ENCODE measurements at places on chromosomes 2 and 18. TPM values are rescaled to one million over a fixed set of nuclear protein-coding genes. Genes with fewer than 3 reads are reported as not detected.

The FNDC4 gene
- not detected for total RNA-seq

The IL37 gene
- not detected for total RNA-seq

GRCh38 chr2:172358691-172359556, 68.5 kb upstream of the ITGA6 start:
- H3K27me3 ChIP-seq = no peaks in the 10 kb centered on the region
- H3K4me3 ChIP-seq = no peak overlapping the region
- H3K27ac ChIP-seq = no peak overlapping the region
- H3K4me1 ChIP-seq = no peaks in the 10 kb centered on the region
- no peak for DNase-seq
- H3K36me3 ChIP-seq = no peaks in the 10 kb centered on the region

DNA sequence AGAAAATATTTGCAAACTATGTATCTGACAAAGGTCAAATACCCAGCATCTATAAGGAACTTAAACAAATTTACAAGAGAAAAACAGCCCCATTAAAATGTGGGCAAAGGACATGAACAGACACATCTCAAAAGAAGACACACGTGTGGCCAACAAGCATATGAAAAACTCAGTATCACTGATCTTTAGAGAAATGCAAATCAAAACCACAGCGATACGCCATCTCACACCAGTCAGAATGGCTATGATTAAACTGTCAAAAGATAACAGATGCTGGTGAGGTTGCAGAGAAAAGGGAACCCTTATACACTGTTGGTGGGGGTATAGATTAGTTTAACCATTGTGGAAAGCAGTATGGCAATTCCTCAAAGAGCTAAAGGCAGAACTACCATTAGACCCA, 64.3 kb upstream of the RBMS1 start:
- no peak for DNase-seq
- no peak overlapping the region for H3K27ac ChIP-seq
- no peaks in the 10 kb centered on the region for H3K4me1 ChIP-seq

DNA sequence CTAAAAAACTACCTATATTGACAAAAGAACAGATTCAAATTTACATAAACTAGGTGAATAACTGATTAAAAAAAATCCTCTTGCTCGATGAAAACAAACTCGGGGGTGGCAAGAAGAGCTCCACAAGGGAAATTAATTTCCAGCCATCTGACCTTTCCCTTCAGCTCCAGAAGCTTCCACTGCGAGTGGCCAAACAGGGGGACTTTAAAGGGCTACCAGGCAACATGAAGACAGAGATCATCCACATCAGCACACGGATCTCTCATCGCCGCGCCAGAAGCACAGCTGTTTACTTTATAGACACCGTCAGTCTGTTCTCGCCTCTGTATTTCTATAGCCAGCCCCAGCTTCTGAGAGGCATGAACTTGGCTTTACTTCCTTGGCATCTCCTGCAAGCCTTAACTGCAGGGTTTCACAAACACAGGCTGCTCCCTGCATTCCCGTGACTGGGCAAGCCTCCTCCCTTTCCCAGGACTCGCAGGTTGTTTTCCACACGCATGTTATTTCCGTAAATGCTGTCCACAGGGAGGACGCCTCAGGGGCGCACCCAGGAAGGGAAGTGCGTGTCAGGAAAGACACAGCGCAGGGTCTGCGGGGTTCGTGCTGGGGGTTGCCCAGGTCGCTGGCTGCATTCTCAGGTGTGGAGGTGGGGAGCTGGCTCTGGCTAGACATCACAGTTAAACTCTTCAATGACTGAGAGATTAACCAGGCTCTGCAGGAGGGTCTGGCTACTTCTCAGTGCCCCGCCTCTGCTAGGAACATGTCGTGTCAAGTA, 85.0 kb downstream of the USP40 start:
- no peak for DNase-seq
- H3K27me3 ChIP-seq = no peaks in the 10 kb centered on the region
- H3K4me3 ChIP-seq = no peak overlapping the region

DNA sequence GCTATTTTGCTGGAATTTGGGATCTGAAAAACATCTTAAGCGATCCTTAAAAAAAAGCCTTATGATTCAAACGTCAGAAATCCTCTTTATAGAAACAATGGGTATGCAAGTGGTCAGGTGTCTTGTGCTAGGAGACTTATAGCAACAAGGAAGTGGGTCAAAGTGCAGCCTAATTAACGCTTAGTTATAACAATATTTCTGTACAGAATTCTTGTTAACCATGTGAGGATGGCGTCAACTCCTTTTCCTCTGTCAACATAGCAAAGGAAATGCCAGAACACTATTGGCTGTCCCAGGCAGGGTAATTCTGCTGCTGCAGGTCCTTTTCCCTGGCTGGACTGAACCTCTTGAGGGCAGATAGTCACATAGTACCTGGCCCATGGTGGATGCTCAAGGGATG, 189.4 kb downstream of the MSH2 start:
- DNase-seq = no peak
- no peaks in the 10 kb centered on the region for H3K27me3 ChIP-seq
- H3K4me1 ChIP-seq = no peaks in the 10 kb centered on the region
- H3K27ac ChIP-seq = no peak overlapping the region

GRCh38 chr18:63930773-63931354, 18.2 kb upstream of the HMSD start:
- no peak overlapping the region for H3K4me3 ChIP-seq
- peaks cover 14% of the 10 kb centered on the region for H3K27me3 ChIP-seq
- no peaks in the 10 kb centered on the region for H3K4me1 ChIP-seq
- H3K36me3 ChIP-seq = no peaks in the 10 kb centered on the region
- DNase-seq = no peak

DNA sequence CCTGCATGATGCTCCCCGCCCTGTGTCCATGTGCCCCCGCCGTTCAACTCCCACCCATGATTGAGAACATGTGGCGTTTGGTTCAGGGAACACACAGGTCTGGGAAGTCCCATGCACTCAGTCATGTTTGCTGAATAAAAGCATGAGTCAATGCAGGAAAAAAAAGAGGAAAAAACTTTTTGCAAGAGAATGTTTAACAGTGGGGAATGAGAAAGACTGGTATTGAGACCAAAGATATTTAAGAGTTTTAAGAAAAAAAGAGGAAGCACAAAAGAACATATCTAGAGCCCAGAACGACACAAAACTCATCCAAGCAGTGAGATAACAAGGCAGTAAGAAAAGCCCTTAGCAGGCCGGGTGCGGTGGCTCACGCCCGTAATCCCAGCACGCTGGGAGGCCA, 279.2 kb upstream of the THSD7B start:
- no peak overlapping the region for H3K27ac ChIP-seq
- no peak for DNase-seq
- H3K4me3 ChIP-seq = no peak overlapping the region
- H3K36me3 ChIP-seq = no peaks in the 10 kb centered on the region
- H3K4me1 ChIP-seq = no peaks in the 10 kb centered on the region

DNA sequence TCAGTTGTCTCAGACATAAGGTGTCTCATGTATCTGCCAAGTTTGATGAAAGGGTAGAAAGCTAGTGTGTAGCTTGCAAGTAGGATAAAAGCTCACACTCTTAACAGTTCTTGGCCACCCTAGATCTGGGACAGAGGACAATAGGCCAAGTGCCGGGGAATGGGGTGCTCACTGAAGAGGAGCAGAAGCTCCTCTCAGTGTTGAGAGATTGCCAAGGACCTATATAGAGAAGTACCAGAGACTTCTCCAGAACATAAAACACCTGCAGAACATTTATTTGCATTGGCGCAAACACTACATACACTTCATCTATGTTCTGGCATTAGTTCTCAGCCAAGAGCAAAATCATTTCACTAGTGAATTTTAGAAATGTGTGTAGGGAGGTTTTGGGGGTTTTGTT, 2.9 kb upstream of the GTF3C3 start:
- H3K36me3 ChIP-seq = peaks cover 5% of the 10 kb centered on the region
- no peak overlapping the region for H3K4me3 ChIP-seq
- H3K4me1 ChIP-seq = peaks cover 21% of the 10 kb centered on the region
- H3K27me3 ChIP-seq = peaks cover 2% of the 10 kb centered on the region

DNA sequence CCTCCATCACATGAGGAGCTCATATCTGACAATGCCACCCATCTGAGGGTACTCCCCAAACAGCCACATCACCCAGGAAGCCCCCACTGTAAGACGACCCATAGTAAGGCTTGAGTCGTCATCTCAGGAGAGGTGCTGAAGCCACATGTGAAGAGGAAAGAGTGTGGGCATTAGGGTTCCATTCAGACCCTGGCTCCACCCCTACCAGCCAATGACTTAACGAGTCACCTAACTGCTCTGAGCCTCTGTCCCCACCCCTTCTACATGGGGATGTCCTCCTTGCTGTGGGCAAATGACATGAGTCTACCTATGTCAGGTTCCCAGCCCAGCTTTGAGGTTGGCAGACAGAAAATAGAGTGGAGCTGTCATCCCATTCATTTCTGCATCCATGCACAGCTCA, 46.3 kb downstream of the C1QL2 start:
- no peak overlapping the region for H3K27ac ChIP-seq
- H3K36me3 ChIP-seq = no peaks in the 10 kb centered on the region
- no peaks in the 10 kb centered on the region for H3K4me1 ChIP-seq
- DNase-seq = peak; percentile 5
- H3K4me3 ChIP-seq = no peak overlapping the region
